ENCODE measurements at places on chromosomes 6 and 20.

- no peak for DNase-seq
Observed at GRCh38 chr6:130107710-130108109, 89.3 kb downstream of the L3MBTL3 start.

DNA sequence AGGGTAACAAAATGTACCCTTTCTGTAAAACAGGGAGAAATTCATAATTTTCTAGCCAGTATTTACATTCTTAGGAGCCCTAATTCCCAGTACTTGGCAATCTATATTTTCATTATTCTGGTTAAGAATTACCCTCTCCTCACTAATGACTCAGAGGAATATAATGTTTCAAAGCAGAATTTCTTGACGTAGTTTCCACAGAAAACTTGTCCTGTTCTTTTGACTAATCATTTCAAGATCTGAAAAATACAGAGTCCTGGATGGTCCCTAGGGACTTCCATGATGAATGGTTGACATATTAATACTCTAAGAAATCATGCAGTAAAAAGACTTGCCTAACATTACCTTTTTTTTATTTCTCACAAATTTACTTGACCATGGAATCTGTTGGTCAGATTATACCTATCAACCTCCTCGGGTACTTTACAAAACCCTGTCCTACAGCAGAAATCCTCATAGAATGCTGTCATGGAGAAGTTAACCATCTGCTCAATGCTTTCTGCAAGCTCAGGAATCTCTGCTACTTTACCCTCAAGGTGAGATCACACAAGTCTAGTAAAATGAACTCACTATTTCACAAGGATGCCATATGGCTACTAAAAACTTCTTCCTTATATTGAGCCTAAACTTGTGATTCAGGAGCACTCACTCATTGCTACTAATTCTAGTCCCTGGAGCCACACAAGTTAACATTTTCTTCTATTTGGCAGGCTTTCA is 202.1 kb upstream of the CNR1 start:
- no peak for DNase-seq

- DNase-seq = no peak
Observed at GRCh38 chr20:21967481-21967880, 262.0 kb downstream of the PAX1 start.

DNA sequence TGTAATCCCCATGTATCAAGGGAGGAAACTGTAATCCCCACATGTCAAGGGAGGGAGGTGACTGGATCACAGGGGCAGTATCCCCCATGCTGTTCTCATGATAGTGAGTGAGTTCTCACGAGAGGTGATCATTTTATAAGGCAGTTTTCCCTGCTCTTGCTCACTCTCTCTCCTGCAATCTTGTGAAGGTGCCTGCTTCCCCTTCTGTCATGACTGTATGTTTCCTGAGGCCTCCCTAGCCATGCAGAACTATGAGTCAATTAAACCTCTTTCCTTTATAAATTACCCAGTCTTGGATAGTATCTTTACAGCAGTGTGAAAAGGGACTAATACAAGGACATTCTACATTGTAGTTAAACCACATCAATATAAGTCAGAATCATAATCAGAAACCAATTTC is 112.4 kb downstream of the BTBD9 start:
- DNase-seq = no peak

GRCh38 chr6:71725126-71725470 is 161.3 kb upstream of the RIMS1 start:
- DNase-seq = no peak

DNA sequence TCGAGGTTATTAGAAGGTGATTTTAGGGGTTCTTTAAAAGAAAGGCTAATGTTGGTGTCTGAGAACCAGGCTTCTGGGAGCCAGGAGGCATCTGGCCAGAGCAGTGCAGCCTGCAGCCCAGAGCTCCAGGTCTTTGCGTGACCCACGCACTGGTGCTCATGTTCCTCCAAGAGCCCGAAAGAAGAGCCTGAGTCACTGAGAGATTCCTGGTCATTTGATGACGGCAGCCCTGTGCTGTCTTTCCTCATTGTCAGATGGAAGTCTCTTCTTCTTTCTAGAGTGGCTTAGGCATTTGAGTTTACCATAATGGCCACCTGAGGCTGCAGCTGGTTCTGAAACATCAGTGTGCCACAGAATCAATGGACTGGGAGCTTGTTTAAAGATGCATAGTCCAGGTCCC is 46.4 kb downstream of the CD109 start:
- DNase-seq = no peak

- DNase-seq = no peak
Observed at GRCh38 chr6:126429866-126430265, 90.0 kb downstream of the CENPW start.

- DNase-seq = no peak
Observed at GRCh38 chr20:54525916-54526590, 50.7 kb downstream of the DOK5 start.

DNA sequence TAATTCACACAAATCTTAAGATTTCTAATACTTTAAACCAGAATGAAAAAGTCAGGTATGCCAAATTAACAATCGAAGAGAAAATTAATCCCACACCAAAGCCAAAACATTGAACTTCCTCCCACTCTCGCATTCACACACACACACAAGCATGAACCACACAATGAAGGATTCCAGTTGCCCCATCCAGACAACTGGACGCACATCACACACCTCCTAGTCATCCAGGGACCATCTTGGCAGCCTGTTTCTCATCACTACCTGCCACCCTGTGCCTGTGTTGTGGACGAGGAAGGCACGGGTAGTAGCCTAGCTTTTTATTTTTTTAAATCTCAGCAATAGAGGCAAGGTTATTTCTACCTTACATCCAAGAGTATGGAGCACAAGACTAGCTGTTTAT is 15.2 kb downstream of the B4GALT5 start:
- DNase-seq = no peak

DNA sequence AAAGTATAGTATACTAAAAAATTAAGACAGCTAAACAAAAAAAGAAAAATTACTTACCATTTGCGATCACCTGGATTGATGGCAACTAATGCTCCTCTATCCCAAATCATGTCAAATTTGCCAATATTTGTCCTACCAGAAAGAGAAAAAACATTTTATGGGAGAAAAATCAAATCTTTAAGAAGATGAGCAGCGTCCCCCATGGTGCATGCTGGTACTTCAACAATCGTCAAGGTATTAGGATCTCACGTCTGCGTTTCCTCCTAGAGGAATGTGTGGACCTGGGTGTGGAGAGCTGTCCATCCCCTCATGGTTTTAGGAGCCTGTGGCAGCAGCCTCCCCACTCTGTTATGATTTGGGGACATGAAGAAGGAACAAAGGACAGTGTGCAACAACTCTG is 16.0 kb downstream of the TPMT start:
- no peak for DNase-seq

GRCh38 chr20:25418776-25419175 is 11.3 kb downstream of the GINS1 start:
- DNase-seq = no peak

DNA sequence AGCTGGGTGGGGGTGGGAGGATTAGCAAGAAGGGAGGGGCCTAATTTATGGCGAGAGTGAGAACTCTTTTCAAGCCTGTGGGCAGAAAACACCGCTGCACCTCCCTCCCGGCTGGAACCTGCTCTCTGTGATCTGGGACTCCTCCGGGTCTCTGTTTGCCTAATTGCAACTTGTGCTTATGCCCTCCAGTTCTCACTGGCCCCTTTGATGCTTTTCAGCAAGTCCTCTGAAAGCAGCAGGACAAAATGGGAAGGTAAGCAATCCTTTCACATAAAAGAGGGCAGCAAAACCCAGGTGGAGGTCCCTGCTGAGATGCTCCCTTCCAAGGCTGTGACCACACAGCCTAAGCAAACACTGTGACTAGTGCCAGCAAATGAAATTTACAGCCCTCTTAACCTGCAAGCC is 523.0 kb upstream of the FLRT3 start:
- DNase-seq = no peak

DNA sequence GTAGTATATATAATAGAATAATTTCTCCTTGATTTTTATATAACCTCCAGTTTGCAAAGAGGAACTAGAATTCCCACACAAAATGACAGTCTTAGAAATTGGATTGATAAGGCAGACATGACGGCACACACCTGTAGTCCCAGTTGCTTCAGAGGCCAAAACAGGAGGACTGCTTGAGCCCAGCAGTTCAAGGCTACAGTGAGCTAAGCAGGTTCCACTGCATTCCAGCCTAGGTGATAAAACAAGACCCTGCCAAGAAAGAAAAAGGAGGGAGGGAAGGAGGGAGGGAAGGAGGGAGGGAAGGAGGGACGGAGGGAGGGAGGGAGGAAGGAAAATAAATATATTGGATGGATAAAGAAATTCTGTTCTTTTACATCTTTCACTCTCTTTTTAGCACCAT is 77.6 kb upstream of the SASH1 start:
- DNase-seq = no peak

- DNase-seq = no peak
Observed at GRCh38 chr6:84847390-84848160, 83.2 kb upstream of the TBX18 start.

GRCh38 chr6:149317644-149318571 is at the start of gene TAB2:
TAB2 (plus strand) TSS chr6:149317712; CDS start chr6:149369998, 52,286 bp downstream.
- DNase-seq = no peak

Data from GM12878 (cell line).